ENCODE measurements at places on chromosomes 2 and 18. TPM values are rescaled to one million over a fixed set of nuclear protein-coding genes. Genes with fewer than 3 reads are reported as not detected.

DNA sequence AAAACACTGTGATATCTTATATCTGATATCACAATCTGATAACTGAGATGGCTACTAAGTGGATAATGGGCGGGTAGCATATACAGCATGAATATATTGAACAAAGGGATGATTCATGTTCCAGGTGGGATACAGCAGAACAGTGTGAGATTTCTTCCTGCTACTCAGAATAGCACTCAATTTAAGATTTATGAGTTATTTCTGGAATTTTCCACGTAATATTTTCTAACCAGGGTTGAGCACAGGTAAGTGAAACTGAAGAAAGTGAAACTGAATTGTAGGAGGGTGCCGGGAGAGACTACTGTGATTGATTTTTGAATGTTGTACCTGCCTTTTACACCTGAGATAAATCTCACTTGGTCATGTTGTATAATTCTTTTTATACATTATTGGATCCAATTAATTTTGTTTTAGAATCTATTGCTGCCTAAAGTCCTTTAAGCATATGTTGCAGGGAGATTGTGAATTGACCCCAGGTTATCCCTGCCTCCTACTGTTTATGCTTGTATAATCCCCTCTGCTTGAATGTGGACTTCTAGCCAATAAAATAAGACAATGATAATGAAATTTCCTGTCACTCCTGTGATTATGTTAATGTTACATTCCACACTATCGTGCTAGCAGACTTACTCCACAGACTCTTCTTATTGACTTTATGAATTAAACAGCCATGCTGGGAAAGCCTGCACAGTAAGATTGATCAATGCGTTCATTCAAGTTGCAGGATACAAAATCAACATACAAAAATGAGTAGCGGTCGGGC lies 67.6 kb upstream of the RBBP8 start:
- no peak for DNase-seq

DNA sequence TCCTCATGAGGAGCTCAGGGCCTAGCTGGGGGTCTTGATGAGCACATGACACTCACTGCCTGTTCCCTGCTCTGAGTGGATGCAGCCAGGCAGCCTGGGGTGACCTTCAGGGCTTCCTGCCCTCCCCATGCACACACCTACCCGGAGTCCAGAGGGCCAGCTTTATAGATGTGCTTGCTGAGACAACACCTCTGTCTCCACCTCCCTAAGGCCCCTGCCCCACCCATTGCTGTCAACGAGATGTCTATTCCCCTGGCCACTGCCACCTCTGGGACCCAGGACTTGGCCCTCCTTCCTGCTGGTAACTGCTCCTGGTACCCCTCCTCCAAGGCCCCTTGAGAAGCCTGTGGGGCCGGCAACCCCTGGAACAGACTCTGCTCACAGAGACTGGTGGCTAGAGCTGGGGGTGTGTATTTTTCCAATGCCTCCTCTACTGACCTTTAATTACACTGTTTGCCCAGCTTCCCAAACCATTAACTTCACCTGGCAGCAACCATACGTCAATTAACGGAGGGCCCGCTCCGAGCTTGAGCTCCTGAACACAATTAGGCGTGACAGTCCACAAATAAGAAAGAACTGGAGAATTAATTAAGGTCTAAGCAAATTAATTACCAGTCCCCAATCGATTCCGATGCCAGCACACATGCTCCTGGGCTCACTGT lies 66.3 kb downstream of the EMX1 start:
- no peak for DNase-seq

DNA sequence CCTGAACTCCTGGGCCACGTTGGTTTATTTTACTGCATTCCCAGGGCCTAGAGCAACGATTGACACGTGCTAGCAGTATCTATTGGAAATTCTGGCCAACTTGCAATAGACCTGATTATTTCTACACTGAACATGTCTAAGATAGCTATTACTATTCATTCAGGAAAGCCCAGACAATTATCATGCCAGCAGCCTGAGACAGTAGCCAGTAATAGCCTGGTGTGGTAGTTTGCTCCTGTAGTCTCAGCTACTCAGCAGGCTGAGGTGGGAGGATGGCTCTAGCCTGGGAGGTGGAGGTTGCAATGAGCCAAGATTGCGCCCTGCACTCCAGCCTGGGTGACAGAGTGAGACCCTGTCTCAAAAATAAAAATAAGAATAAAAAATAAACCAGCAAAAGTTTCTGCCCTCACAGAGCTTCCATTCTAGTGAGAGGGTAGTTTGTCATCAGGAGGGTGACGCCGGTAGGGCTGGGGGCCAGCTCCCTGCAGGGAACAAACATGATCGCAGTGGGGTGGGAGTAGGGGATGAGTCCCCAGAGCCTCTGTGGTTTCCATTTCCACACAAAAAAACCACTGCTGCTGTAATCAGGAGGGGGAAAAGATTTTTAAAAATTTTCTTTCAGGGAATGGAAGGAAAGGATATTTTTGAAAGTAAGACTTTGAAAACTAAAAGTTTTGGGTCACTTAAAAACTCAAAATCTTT lies 4.3 kb downstream of the CASP8 start:
- DNase-seq = no peak

DNA sequence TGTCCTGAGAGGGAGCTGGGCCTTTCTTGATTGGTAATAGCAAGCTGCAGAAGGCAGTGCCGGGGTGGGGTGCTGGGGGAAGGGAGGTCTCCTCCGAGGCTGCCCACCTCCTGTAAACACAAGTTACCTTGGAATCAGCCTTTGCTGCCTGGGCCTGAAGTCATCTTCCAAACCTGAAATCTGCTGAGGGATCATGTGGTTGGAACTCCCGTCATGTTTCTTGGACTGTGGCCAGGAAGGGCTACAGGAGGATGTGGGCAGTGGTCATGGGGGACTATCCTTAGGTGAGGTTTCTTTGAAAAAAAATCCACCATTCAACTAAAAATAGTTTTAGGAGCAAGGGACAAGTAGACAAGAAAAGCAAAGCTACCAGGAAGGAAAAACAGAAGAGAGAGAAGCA lies 74.2 kb downstream of the CDK15 start:
- no peak for DNase-seq

DNA sequence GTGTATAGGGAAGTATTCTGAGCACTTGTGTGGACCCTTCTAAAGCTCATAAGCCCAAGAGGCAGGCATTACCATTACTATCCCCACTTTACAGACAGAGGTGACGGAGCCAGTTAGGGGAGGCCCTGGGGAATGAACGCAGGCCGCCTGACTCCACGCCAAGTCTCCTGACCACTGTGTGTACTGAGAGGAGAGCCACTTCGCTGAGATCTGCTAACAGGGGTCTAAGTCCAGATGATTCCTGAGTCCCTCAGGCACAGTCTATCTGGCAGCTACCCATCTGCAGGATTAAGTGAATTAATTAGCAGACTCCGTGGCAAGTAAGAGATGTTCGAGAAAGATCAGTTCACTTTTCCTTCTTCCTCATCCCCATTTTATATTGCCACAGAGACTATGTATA lies 13.7 kb downstream of the CYB5A start:
- DNase-seq = no peak

The SCN2A gene
- 0.17 TPM for total RNA-seq
